ENCODE measurements at places on chromosomes 11 and 22.
A peak's percentile ranks its signal among the peaks of the same experiment; 100 is the strongest.

GRCh38 chr11:30914143-30914762, 328.1 kb upstream of the MPPED2 start:
- DNase-seq, result no peak

DNA sequence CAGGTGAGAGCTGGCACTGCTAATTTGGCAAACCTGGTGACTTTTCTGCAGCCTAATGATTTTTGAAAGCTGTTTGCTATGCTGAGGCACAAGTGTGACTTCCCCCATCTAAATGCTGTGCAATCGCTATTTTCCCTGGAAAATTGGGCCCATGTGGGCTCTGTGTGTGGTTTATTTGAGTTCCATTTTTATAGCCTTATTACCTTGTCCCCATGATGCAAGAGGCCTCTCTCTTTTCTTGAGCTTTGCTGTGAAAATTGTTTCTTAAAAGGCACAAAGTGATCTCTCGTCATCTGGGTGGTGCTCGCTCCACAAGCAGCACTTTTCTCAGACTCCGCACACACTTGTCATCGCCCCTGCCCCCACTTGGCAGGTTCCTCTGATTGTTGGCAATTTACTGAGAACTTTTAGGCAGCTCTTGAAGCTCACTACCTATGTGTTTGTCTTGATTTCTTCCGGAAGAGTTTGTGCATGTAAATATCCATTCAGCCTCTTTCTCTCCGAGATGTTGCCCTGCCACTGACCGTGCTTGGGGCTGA, 24.9 kb downstream of the BMAL1 start:
- no peak for DNase-seq

GRCh38 chr11:122175306-122175705, 59.3 kb upstream of the BLID start:
- DNase-seq, result no peak

DNA sequence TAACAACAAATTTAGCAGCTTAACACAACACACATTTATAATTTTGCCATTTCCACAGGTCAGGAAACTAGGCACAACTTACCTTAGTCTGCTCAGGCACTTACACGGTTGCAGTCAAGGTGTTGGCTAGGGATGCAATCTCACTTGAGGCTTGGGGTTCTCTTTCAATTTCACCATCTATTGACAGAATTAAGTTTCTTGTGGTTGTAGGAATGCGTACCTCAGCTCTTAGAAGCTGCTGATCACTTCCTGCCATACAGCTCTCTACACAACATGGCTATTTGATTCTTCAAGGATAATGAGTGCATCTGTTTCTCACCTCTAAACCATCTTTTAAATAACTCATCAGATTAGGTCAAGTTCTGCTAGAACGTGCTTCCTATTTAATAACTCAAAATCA, 968.1 kb downstream of the LRRC4C start:
- no peak for DNase-seq

- DNase-seq, result no peak
These were observed 76.1 kb downstream of the PRR5L start for GRCh38 chr11:36372101-36372771.

DNA sequence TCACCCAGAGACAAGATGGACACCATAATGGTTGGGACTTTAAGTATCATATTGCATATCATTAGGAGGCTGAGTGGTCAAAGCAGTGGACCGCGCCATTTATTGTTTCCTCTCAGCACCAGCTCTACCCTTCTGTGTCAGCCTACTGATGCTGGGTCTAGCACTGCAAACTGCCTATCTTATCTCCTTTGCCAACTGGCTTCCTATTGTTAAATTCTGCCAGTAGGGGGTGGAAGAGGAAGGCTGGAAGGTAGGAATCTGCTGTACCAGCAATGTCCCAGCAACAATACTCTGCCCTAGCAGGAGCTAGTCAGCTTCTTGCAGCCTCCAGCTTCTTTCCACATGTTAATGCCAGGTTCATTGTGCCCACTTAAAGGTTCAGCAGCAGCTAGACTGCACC, 367.1 kb upstream of the PDGFD start:
- no peak for DNase-seq

DNA sequence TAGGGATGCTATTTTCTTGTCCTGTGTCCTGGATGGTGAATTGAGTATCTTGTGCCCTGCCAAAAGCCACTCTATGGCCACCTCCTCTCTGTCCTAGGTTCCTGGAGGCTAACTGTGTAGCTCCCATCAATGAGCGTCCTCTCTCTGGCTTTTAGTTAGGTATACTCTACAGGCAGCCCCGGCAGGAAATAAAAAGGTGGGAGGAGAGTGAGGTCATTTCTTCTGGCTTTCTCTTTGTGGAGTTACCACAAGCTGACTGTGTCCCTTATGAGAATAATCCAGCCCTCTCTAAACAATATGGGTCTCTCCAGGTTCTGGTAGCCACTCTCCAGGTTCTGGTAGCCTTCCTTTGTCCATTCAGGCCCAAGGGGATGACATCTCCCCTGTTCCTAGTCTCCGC, 11.7 kb upstream of the ASPHD2 start:
- DNase-seq, result no peak

- DNase-seq, result peak; percentile 35
These were observed 15.3 kb upstream of the MRTFA start for GRCh38 chr22:40651563-40652501.

GRCh38 chr11:116137753-116138152, 633.5 kb upstream of the CADM1 start:
- no peak for DNase-seq

- DNase-seq, result no peak
These were observed 33.0 kb downstream of the LRRC10B start for GRCh38 chr11:61541598-61541997.

- no peak for DNase-seq
These were observed 5.1 kb downstream of the SNU13 start for GRCh38 chr22:41683616-41684015.

DNA sequence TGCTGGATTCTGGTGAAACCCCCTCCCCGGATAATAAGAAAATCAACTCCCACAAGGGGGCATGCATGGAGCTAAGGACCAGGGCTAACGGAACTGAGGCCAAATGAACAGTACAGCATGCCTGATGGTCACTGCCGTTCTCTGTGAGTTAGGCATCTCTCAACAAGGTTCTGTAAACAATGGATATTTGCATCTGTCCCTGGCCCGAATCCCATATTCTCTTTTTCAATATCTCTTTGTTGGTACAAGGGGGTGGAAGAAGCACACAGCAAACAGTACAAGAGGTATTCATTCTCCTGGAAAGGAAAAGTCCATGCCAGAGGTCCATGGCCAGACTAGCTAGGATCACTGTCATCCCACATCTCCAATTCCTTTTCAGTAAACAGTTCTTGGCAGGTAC, 32.2 kb upstream of the APOA1 start:
- no peak for DNase-seq

DNA sequence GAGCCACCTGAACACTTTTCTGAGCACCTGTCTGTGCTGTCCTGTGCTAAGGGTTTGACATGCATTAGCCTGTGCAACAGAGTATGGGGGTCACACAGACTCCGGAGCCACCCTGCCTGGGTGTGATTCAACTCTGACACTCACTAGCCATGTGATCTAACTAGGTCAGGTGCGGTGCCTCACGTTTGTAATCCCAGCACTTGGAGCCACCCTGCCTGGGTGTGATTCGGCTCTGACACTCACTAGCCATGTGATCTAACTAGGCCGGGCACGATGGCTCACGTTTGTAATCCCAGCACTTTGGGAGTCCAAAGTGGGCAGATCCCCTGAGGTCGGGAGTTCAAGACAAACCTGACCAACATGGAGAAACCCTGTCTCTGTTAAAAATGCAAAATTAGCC, 11.4 kb downstream of the UBE2L6 start:
- no peak for DNase-seq

DNA sequence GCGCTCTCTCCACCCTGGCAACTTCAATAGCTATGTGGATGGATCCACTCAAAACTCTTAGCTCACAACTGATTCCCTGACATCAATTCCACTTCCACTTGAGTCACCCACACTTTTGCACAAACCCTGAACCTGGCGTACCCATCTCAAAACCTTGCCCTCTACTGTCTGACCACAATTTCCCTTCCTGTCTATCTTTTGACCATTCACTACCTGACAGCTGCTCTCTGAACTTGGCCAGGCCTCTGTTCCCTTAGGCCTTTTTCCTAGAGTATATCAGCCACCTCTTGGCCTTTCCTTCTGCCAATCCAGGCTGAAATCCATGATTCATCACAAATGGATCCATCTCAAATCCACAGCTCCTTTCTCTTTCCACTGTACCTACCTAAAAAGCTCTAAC, 106.0 kb downstream of the RPL27A start:
- DNase-seq, result no peak

DNA sequence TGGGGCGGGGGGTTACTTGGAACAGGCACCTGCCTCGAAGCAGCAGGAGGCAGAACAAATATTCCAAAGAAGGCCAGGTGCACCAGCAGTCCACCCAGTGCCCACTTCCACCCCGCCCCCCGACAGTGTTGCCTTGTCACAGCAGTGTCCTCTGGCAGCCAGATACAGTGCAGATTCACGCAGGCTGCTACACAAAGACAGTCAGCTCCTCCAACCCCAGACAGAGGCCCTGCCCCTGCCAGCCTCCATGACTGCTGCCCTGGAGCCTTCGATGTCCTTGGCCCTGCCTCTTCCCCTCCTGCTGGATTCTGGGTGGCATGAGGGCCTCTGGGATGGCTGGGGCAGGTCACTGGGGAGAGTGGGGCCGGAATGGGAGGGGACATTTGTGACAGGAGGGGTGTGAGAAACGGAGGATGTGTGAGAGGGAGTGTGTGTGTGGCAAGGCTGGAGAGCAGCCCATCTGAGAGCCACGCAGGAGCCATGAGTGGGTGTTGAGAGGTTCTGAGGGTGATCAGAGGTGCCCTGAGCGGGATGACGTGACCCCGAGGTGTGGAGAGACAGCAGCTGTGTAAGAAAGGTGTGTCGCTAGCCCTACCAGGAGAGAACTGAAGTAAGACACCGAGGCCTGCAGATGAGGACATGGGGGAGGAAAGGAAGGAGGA, 173.7 kb downstream of the CEP164 start:
- no peak for DNase-seq

DNA sequence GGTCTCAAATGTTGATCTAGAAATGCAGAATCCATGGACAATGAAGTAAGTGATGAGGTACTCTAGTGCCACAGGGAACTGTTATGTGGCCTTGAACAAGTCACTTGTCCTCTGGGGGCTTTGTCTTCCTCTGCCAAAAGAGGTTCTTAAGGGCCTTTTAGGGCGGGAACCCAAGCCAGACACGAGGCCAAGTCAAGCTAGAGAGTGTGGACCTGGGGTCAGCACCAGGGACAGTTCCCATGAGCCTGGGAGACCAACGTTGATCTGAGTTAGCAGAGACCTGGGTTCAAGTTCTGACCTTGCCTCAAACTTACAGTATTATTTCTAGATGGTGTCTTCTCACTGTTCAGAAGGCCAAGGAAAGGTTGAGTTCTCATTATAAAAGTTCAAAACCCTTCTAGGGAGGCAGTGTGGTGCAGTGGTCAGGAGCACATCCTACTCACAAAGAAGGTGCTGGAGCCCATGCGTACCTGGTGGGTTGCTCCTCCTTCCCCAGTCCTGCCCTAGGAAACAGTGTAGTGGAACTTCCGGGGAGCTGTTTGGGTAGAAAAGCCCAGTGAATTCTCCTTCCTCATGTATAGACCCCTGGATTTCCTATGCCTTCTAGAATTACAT, 121.5 kb downstream of the CHST1 start:
- no peak for DNase-seq

DNA sequence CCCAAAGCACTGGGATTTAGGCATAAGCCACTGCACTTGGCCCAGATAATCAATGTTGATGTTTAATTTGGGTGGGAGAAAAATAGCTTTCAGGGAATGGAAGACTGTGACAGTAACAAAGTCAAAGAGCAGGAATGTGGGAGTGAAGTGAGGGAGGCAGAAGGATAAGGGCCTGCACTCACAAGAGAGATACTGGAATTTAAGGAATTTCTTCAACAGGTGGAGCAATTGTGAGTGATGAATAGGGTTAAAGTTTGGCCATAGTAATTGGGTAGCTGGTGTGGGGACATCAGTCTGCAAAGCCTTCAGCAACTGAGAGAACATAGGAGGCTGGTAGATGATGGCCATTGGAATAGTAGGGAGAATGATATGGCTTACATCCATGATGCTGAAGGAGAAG, 8.6 kb upstream of the APBB1 start:
- no peak for DNase-seq

GRCh38 chr11:33324302-33324985, 67.3 kb downstream of the HIPK3 start:
- no peak for DNase-seq

GRCh38 chr11:132032555-132032954, 662.1 kb downstream of the NTM start:
- DNase-seq, result no peak

DNA sequence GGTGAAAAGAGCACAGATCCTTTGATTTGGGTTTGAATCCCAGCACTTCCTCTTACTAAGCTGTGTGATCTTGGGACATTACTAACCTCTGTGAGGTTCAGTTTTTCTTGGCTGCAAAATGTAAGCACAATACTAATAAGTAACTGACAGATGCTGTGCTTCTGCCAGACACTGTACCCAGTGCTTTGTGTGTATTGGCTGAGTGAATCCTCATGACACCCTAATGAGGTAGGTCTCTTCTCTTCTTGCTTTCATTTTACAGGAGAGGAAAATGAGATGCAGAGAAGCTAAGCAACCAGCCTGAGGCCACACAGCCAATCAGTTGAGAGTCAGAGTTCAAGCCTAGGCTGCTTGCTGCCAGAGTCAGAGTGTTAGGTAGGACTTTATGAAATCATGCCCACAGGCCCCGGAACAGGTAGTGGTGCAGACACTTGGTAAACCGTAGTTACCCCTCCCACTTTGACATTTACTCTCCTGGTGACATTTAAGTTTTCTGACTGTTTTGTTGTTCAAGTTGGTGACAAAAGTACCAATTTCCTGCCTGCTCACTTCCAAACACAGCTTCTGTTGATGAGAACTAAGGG, 21.2 kb downstream of the PTPRJ start:
- DNase-seq, result peak; percentile 60

DNA sequence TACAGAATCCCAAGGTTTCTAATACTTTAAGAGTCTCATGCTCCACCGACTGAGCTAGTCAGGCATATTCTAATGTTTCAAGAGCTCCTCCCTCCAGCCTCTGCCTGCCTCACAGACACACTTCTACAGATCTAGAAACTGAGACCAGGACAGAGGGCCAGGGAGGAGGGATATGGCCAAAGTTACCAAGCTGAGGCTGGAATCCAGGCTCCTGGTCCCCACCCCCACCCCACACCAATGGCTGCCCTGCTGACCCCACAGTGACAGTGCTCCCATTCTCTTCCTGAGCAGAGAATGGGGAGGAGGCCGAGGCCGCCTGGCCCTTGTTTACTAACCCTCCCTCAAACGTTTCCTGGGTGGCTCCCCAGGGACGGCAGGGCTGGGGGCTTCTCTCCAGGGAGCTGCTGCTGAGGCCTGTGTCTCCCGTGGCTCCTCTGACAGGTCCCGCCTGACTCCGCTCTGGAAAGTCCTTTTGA, 2.2 kb downstream of the PLEKHB1 start:
- DNase-seq, result no peak

All from stimulated activated CD8-positive, alpha-beta memory T cell treated with anti-CD3 and anti-CD28 coated beads, Interleukin-15, amount 100 ng/mL, for 1 hour (primary cell).